Natural killer cell (primary cell): ENCODE measurements at places on chromosomes 1 and 21. TPM values are rescaled to one million over a fixed set of nuclear protein-coding genes. Genes with fewer than 3 reads are reported as not detected.

DNA sequence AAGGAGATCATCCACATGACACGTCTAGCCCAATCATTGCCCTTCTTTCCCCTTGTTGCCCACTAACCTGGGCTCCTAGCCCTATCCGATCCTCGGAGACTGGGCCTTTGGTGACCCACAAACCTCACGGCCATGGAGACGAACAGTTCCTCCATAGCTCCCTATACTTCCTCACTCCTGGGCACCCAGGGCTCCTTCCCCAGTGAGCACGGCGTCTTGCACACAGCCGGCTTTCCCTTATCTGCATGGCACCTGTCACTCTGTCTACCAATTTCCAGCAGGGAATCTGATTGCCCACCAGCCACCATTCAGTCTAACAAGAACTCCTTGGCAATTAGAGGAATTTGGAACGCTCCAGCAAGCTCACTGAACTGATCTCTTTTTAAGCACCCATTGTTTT is 3.1 kb downstream of the GNG4 start:
- H3K27me3 ChIP-seq, result peaks cover 22% of the 10 kb centered on the region
- H3K36me3 ChIP-seq, result no peaks in the 10 kb centered on the region
- no peak overlapping the region for H3K4me3 ChIP-seq
- H3K4me1 ChIP-seq, result peaks cover 42% of the 10 kb centered on the region
- H3K27ac ChIP-seq, result no peak overlapping the region

DNA sequence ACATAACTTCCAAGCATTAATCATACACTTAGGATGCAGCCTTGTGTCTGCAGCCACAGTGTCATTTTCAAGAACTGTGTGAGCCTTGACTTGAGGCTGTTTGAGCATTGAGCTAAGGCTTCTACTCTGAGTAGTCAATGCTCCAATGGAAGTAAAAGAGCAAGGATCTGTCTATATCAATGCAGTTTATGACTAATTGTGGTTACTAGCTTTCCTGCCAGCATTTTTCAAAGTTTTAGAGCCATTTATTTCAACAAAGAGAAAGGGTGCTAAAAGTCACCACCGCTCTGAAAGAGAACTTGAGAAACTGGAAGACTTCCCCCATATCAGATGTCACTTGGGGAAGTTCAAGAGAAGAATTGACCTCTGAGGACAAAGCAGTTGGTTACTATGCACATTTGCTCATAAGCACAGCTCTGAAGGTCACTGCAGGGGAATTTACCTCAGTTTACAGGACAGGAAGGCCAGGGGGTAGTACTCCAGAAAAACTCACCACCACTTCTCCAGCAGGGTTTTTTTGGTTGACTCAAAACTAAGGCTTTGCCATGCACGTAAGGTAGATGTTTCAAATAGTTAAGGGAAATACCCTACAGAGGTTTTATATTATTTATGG is 24.5 kb upstream of the RGS1 start:
- no peaks in the 10 kb centered on the region for H3K27me3 ChIP-seq
- H3K36me3 ChIP-seq, result no peaks in the 10 kb centered on the region
- H3K4me3 ChIP-seq, result no peak overlapping the region
- DNase-seq, result no peak
- peaks cover under 1% of the 10 kb centered on the region for H3K4me1 ChIP-seq

The TDRD10 gene
- total RNA-seq, result 0.38 TPM

The FAM151A gene
- not detected for total RNA-seq

The LRRC38 gene
- not detected for total RNA-seq

DNA sequence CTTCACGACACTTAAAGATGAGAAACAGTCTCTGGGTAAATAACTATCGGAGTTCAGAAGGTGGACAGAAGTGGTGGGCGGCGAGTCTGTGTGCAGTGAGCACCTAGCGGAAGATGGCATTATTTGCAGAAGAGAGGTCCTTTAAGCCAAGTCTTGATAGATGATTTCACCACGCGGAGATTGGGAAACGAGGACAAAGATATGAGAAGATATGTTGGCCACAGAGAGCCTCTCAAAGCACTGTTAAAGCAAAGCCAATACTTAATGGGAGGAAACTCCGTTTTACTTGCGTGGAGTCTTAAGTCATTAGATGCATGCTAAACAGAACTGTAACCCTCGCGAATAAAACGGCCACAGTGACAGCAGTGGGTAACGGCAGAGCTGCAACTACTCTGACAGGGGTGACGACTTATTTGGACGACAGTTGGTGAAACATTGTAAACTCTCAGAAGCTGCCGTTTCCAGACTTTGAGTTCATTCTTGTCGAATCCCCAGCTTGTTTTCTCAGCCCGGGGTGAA is 577 bp upstream of the CEP350 start:
- no peaks in the 10 kb centered on the region for H3K36me3 ChIP-seq
- H3K4me1 ChIP-seq, result peaks cover 18% of the 10 kb centered on the region

DNA sequence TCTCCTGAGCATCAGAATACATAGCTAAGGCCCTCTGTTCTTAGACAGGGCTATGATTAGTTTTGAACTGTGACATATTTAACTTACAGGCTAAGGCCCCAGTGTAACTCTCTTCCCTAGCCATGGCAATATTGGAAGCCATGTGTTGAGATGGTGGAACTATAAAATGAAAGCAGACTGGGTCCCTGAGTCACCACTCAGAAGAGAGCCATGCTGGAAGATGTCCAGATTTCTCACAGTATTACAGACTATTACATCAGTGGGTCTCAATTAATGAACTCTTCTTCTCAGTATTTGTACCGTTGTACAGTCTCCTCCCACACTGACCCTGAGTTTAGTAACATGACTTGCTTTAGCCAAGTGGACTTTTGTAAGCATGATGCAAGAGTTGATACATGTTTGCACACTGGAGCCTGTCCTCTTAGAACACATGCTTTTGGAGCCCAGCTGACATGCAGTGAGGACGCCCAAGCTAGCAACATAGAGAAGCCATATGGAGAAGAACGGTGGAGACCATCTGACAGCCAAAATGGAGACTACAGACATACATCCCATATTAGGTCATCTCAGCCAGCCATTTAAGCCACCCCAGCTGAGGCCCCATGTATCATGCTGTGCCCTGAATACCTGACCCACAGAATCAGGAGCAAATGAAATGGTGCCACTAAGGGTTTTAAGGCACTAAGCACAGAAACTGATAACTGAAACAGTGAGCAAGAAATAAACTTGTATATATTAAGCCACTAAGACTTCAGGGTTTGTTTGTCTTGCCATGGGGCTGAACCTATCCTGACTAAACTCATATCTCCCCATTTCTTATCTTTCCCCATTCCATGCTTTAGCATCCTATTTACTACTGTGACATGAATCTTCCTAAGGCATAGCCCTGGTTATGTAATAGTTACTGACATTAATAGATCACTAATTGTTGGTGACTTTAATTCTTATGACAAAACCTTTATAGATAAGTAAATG is 24.4 kb downstream of the TBX15 start:
- no peak for DNase-seq
- H3K4me1 ChIP-seq, result no peaks in the 10 kb centered on the region
- H3K4me3 ChIP-seq, result no peak overlapping the region
- no peak overlapping the region for H3K27ac ChIP-seq
- no peaks in the 10 kb centered on the region for H3K36me3 ChIP-seq
- H3K27me3 ChIP-seq, result no peaks in the 10 kb centered on the region

GRCh38 chr1:62689524-62689923 is 1.3 kb upstream of the DOCK7 start:
- peaks cover 10% of the 10 kb centered on the region for H3K4me1 ChIP-seq
- H3K4me3 ChIP-seq, result no peak overlapping the region
- H3K27me3 ChIP-seq, result no peaks in the 10 kb centered on the region
- H3K36me3 ChIP-seq, result no peaks in the 10 kb centered on the region
- no peak overlapping the region for H3K27ac ChIP-seq

DNA sequence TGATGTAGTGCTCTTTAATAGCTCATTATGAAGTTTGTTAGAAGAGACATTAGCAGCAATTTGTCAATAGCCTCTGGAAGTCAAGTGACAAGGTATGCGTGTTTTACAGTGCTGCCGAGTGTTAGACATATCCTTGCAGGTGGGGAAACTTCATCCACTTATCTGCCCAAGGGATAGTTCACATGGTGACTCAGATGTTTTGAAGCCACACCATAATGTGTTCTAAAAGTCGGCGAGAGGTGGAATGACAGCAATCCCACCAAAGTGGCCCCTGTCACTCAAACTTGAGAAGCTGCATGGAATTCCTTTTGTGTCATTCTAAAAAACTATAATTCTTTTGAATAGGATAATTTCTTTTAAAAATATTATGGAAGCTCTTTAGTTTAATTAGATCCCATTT is 98.1 kb downstream of the RUNX1 start:
- no peak overlapping the region for H3K27ac ChIP-seq
- H3K4me1 ChIP-seq, result peaks cover 7% of the 10 kb centered on the region
- no peak for DNase-seq
- no peaks in the 10 kb centered on the region for H3K27me3 ChIP-seq

DNA sequence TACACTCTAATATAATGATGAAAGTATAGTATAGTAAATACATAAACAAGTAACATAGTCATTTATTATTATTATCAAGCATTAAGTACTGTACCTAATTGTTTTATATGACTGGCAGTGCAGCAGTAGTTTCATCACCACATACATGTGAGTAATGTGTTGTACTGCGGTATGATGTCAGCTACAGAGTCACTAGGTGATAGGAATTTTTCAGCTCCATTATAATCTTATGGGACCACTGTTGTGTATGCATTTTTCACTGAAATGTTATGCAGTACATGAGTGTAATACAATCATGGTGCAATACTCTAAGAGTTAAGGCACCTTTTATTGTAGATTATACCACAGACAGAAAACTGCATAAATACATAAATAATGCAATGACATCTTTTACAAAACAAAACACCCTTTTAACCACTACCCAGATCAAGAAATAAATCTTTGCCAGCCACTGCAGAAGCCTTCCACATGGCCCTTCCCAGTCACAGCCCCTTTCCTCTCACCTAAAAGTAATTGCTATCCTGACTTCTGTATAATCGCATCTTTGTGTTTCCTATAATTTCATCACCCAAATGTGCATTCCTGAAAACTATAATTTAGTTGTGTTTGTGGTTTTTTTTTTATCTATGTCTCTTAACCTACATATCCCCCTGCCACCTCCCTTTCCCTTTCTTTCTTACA is 16.3 kb downstream of the ABCD3 start:
- H3K4me1 ChIP-seq, result no peaks in the 10 kb centered on the region
- no peaks in the 10 kb centered on the region for H3K36me3 ChIP-seq
- H3K4me3 ChIP-seq, result no peak overlapping the region
- no peak overlapping the region for H3K27ac ChIP-seq
- no peak for DNase-seq

The NBPF10 gene
- total RNA-seq, result 4.9 TPM
